Activated T-cell treated with anti-CD3 and anti-CD28 coated beads, Interleukin-2, amount 50 U/mL, for 72 hours (primary cell): ENCODE measurements at places on chromosomes 5 and 9. TPM values are rescaled to one million over a fixed set of nuclear protein-coding genes. Genes with fewer than 3 reads are reported as not detected.
A peak's percentile ranks its signal among the peaks of the same experiment; 100 is the strongest.

Gene FAM221B
- total RNA-seq: not detected

GRCh38 chr5:123269436-123269835 is 153.8 kb downstream of the CEP120 start:
- no peaks in the 10 kb centered on the region for H3K36me3 ChIP-seq
- no peak overlapping the region for H3K4me3 ChIP-seq
- H3K4me1 ChIP-seq: no peaks in the 10 kb centered on the region
- DNase-seq: no peak
- H3K27me3 ChIP-seq: no peaks in the 10 kb centered on the region

DNA sequence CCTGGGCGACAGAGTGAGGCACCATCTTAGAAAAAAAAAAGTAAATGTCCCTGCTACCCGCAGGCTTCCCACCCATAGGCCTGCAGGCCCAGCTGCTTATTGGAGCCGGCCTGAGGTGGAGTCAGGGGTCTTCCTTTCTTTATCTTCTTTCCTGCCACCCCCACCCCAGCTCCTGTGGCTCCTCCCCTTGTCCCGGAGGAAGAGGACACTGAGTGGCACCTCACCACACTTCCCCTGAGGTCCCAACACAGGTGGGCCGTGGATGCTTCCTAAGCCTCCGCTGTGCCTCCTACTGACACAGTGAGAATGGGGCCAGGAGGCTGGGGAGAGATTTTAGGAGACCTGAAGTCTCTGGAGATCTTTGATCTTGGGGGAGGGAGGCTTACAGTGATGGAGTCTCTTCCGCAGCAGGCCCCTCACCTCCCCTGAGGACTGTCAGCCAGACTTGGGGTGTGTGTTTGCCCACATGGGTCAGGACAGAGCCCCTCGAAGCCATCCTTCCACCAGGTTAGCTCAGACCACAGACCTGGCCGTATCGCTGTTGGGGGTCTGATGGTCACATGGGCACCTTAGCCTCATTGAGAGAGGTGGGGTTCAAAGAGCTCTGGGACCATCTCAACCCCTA is 135.4 kb upstream of the IER5L start:
- H3K27me3 ChIP-seq: no peaks in the 10 kb centered on the region
- no peak overlapping the region for H3K27ac ChIP-seq
- DNase-seq: no peak
- no peak overlapping the region for H3K4me3 ChIP-seq
- peaks cover 1% of the 10 kb centered on the region for H3K36me3 ChIP-seq
- no peaks in the 10 kb centered on the region for H3K4me1 ChIP-seq

Gene C9orf57
- total RNA-seq: not detected

Gene SLC27A6
- total RNA-seq: not detected

Gene CENPK
- 104 TPM for total RNA-seq

DNA sequence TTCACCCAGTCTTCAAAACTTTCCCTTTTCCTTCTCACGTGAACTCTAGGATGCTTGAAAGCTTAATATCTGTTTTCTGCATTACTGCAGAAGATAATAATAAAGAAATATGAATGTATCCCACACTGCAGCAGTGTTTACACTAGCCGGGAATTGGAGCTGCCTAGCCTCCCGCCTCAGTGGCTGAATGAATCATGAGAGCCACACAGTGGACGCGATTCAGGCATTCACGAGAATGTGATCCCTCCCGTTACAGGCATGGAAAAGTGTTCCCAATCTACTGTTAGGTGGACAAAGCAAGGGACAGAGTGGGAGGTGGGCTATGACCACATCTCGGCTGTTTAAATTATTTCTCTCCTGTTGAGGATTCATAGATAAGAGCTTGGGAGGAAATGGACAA is 69.4 kb upstream of the CTSL start:
- H3K27me3 ChIP-seq: no peaks in the 10 kb centered on the region
- H3K4me3 ChIP-seq: no peak overlapping the region
- DNase-seq: no peak
- H3K36me3 ChIP-seq: no peaks in the 10 kb centered on the region

- no peak overlapping the region for H3K4me3 ChIP-seq
- H3K36me3 ChIP-seq: no peaks in the 10 kb centered on the region
- H3K27ac ChIP-seq: no peak overlapping the region
Observed at GRCh38 chr9:124133727-124134126, 122.2 kb downstream of the LHX2 start.

Gene DRD1
- not detected for total RNA-seq

DNA sequence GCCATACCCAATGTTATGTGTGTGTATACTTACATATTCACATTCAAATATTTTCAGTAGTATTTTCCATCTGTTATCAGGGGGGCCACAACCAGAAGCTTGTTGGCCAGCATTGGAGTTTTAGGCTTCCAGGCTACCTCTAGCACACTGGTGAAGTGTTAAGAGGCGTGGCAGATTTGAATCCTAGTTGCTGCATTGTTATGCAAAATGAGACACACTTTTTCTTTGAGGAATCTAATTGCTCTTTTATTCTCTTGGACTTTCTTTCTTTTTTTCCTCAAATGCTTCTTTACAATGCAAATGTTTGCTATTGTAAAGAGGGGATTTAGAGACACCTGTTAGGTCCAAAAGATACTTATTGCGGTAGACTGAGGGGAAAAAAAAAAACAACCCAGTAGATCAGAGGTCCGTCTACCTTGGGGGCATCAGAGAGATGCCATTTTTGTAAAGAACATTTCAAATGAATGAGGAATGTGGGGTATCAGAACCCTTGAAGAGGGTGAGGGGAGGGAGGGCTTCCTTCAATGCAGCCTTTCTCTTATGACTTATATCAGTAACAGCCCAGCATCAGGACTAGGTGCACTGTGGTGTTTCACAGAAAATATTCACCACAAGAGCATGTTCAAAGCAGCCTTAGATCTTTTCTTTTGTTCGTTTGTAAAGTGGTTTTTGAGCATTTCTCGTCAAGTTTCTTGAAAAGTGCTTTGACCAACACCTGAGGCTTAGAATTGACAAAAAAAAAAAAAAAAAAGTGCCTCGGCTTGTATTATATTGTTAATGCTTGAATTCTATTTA is 3.8 kb downstream of the SMARCA2 start:
- no peaks in the 10 kb centered on the region for H3K27me3 ChIP-seq
- peak; percentile 33 for DNase-seq
- peak overlapping the region; percentile 100 for H3K4me3 ChIP-seq
- H3K4me1 ChIP-seq: peaks cover 61% of the 10 kb centered on the region
- H3K27ac ChIP-seq: peak overlapping the region; percentile 59

Gene OR1N1
- total RNA-seq: not detected

Gene ANKRD34B
- total RNA-seq: not detected
